Hippocampal formation (tissue), 2 donors: ENCODE measurements at places on chromosomes 2 and 18.

- DNase-seq, result no peak
These were observed 350.4 kb upstream of the ZC3H15 start for GRCh38 chr2:186135686-186136085.

- DNase-seq, result no peak
These were observed 77.3 kb downstream of the TEX51 start for GRCh38 chr2:126975671-126976655.

- DNase-seq, result no peak
These were observed 213.2 kb downstream of the KCNJ3 start for GRCh38 chr2:154911729-154912128.

- peak; percentile 88 for DNase-seq
These were observed 37.0 kb downstream of the CTIF start for GRCh38 chr18:48575658-48576456.

DNA sequence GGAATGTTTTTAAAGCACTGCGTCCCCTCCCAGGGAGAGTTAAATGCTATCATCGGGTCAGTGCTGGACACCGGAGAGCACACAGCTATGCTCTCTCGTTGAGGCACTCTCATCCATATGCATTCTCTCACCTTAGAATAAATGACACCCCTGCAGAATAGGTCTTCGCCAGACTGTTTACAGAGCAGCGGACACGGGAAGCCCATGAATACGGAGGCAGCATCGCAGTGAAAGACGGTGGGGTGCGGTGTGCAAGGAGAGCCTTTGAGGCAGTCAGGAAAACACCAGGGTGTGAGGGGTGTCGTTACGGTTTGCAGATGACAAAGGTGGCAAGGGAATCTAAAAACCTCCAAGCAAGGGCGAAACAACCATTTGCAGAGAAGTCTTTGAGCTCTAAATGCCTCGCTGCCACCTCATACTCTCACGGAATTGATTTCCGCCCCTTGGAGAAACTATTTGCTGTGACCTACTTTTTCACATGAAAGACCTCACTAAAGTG, 169.2 kb upstream of the FHL2 start:
- DNase-seq, result no peak

- no peak for DNase-seq
These were observed 357.3 kb downstream of the ZEB2 start for GRCh38 chr2:144162652-144163051.

GRCh38 chr2:38398739-38399138, 21.7 kb upstream of the ATL2 start:
- no peak for DNase-seq

- no peak for DNase-seq
These were observed 88.0 kb downstream of the ACTR3 start for GRCh38 chr2:113977660-113978523.

DNA sequence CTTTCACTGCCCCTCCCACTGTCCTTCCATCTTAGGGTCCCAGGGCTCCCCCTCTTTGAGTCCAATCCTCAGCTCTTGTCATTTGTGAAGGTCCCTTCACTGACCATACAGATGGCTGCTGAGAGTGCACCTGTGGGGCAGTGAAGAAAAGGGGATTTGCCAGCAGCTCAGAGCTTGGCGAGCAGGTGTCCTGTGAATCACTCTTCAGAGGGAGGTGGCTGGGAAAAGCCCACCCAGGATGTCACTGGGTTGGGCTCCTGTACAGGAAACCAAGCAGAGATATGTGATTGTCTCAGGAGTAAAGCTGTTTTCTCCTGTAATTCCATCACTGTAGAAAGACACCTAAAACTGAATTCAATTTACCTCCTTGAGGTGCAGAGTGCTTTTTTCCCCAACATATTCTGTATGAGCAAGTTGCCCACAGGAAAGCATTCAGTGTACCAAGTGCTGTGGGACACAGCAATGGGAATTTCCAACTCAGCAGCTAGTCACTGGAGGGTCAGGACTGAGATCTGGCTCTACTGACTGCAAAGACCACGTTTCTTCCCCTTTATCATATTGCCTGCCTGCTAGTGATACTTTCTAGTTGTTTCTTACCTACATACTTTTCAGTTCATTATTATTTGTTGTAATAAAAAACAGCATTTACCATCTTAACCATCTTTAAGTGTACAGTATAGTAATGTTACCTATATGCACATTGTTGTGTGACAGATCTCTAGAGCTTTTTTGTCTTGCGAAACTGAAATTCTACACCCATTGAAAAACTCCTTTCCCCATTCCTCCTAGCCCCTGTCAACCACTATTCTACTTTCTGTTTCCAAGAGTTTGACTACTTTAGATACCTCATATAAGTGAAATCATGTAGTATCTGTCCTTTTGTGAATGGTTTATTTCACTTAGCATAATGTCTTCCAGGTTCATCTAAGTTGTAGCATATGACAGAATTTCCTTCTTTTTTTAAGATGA, 239.1 kb downstream of the TSN start:
- DNase-seq, result no peak

DNA sequence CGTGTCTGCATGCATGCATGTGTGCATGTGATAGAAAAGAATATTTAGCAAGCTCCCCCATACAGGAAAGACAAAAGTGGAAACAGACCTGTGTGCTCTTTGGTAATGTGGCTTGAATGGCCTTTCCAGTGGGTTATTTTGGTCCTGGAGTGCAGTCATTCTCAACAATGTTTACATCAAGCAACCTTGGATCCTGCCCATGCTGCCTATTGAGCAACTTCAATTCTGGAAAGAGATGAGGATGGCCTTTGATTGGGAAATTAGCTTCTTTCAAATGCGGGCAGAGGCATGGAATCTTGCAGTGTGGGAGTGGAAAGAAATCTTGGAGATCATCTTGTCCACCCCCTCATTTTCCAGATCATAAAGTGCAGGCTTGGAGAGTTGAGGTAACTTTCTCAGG, 87.2 kb upstream of the SMAD2 start:
- no peak for DNase-seq

DNA sequence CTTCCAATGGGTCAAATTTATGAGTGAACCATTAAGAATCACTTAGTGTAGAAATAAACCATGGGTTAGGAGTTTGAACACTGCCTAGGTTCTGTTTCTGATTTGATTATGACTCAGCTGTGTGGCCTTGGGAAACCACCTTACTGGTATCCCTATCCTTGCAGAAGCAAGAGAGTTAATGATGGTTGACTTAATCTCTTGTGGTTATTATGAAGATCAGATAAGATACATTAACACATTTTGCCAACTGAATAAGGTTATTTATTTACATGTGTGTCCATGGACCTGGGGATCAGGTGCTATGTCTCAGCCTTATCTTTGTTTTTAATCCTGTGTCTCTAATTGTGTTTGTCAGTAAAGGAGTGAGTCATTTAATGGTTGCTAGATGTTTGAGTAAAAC, 5.4 kb upstream of the KCNJ13 start:
- no peak for DNase-seq

DNA sequence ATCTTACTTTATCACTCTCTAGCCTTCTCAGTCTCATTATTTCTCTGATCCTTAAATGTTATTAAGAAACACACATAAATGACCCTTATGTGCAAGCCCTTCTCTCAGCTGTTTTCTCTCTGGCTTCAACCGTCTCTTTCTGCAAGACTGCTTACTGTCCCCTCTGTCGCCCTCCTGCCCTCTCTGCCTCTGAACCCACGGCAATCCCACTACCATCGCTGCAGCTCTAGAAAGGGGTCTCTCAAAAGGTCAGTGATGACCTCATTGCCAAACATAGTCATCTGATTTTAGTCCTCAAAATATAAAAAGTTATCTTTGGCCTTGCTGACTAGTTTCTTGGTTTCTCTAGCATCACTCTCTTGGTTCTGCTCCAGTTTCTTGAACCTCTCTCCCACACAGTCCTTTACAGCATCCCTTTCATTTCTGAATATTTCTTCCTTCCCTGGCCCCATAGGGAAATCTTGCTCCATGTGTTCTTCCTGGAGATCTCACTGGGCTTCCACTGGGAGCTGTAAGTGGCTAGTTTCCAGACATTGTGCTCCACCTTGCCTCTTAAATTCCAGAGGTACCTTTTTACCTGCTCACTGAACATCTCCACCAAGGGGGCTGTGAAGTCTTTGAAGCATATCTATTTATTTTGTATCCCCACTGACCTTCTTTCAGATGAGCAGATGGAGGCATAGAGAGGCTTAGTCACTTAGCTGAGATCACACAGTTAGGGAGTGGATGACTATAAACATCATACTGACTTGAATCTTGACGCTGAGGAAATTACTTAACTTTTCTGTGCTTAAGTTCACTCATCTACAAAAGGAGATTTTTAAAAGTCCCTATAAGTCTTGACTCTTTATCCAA, 96.2 kb downstream of the PDE1A start:
- DNase-seq, result no peak

DNA sequence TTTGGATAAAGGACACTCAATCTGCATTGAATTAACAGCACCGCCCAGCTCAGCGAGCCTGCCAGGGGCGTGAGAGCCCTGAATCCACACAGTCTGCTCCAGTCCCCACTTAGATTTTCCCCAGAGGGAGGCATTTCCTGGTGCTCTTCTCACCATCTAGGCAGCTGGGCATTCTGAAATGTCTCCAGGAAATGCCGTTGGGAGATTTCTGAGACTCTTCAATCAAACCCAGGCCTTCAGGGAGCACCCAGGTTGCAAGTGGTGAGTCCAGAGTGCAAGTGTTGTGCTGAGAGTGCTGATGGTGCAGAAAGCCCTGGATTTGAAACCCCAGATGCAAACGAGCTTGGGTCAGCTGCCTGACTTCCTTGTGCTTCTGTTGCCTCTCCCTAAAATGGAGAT, 23.4 kb upstream of the TMEM37 start:
- no peak for DNase-seq

DNA sequence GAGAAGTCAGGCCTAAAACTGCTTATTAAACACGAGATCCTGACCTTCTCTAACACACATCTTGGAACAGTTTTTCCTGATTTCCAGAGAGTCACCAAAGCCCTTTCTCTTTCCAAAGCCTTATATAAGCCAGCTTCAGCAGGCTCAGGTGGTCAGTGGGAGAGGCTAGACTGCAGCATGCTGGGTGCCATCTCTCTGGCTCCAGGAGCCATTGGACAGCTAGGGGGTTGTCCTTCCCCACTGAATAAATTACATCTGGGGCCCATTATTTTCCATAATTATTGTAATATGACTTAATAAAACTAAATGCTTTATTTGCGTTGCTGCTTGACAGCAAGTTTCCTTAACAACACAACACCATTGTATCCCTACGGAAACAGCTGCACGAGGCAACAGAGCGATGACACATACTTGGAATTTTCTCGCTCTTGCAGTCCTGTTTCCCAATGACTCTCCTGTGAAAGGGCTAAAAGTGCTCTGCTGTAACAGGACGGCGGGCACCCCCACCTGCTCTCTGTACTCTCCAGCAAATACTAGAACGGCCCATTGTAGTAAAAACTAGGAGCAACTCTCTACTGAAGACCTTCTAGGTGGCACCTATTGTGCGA, 160.6 kb downstream of the RNF144A start:
- DNase-seq, result no peak

DNA sequence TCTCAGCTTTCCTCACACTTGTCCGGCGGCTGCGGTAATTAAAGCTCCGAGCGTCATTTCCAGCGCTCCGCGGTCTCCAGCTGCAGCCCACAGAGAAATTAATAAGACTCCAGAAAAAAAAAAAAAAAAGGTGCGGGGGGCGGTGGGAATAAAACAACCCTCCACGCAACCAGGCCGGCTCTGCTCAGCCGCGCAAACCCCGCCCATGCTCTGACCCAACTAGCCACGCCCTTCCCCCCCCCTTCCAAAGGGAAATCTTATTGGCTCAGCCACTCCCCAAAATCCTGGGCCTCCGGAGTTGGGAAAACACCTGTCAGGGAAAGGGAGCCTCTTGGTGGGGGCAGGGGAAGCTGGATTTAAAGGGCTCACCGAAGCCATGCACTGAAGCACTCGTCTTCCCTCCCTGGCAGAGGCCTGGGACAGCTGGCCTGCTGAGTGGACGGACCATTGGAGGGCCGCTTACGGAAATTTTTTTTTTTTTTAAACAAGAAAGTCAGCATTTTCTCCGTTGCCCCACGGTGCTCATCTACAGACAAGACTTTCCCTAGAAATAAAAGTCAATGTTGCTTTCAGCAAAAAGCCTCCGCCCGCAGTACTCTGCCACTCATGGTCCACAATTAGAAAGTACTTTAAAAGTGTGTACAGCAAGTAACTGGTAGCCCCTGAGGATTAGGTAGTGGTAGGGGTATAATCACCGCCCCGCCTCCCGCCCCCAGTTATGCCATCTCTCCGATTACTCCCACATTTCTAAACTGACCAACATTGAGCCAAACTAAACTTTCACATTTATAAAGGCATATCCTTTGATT, 674 bp upstream of the ERBB4 start:
- peak; percentile 68 for DNase-seq

DNA sequence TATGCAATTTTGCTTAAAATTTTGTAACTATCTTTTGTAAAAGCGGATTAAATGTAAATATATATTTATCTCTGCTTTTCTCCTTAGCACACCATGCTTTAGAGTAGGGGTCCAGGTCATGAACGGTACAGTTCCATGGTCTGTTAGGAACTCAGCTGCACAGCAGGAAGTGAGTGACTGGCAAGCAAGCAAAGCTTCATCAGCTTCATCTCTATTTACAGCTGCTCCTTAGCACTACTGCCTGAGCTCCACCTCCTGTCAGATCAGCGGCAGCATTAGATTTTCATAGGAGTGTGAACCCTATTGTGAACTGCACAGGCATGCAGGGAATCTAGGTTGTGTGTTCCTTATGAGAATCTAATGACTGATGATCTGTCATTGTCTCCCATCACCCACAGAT, 959.0 kb upstream of the SLC39A10 start:
- DNase-seq, result no peak

DNA sequence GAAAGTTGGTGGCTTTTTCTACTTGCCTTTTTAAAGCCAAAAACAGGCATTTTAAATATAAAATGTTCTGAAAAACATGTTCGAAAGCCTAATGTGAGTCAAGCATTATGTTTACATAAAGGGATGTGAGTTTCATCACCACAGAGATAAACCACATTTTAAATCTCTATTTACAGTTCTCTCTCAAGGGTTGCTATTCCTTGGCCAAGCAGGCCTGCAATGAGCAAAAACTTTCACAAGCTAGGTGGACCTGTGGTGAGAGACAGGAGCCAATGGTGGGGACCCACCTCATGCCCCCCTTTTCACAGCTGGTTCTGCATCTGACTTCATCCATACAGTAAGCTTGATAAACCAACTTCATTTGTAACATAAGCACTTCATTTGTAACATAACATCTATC, 65.1 kb downstream of the CUL3 start:
- DNase-seq, result no peak

GRCh38 chr18:47262301-47263149, 11.1 kb upstream of the SKOR2 start:
- DNase-seq, result no peak
